ENCODE measurements at places on chromosomes 4 and X.
A peak's percentile ranks its signal among the peaks of the same experiment; 100 is the strongest.

DNA sequence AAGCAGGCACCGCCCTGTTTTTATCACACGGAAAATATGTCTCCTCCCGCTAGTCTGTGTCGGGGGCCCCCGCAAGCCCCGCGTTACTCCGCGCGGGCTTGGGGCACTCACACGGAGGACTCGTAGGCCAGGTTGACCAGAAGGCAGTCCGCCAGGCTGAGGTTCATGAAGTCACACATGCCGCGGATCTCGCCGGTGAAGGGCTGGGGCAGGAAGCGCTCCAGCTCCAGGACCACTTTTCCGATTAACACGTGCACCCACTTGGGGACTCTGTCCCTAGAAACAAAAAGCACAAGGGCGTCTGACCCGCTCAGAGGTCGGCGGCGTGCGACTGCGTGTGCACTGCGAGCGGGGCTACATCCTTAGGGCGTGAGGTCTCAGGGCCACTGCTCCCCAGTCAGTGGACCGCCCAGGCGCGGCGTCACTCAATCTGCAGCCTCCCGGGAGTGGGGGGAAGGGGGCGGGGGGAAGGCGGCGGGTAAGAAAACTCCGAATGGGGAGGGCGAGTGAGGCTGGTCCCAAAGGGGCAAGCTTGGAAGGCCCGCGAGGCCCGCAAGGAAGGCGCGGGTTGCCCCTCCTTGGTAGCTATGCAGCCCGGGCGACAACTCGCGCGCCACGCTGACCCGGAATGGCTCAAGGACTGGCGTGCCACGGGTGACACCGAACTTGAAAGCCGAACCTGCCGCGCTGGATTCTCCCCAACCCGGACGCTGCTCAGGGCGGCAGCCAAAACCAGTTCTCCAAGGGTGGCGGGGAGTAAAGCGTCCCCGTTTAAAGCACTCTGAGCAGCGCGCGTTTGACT, 722 bp downstream of the NAAA start:
- DNase-seq: peak; percentile 42

- DNase-seq: no peak
These were observed 328.2 kb downstream of the DTHD1 start for GRCh38 chr4:36609661-36610060.

- DNase-seq: no peak
These were observed 49.4 kb downstream of the UGT2B10 start for GRCh38 chr4:68865188-68865638.

GRCh38 chr4:113618205-113618604, 143.3 kb downstream of the CAMK2D start:
- no peak for DNase-seq

DNA sequence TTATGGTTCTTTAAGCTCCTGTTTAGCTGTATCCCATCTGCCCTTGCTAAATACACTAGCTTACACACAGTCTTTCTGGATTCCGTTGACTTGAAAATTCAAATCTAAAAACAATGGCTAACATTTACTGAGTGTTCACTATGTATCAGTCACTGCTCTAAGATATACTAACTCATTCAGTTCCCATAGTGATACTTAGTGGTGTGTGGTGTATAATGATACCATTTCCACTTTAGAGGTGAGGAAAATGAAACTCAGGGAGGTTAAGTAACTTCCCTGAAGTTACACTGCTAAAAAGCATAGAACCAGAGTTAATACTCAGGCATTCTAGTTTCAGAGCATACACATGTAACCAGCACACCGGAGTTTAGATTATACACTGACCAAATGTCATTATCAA, 762.0 kb downstream of the GRID2 start:
- DNase-seq: no peak

DNA sequence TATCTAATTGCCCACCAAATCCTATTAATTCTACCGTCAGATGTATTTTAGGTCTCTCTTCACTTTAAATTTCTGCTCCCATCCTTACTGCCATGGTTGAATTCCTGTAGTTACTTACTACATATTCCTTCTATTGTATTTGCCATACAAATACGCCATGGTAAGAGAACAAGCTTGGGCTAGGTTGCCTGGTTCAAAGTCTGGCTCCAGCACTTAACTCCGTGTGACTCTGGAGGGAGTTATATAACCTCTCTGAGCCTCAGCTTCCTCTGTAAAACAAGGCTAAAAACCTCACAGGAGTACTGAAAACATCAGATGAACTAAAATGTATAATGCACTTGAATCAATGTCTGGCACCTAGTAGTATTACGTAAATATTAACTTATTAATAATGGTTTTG, 260.3 kb upstream of the RPS6KA3 start:
- no peak for DNase-seq

- DNase-seq: no peak
These were observed 202.7 kb downstream of the BANK1 start for GRCh38 chr4:101993002-101993841.

GRCh38 chr4:108519208-108519833, 101.1 kb upstream of the RPL34 start:
- DNase-seq: no peak

DNA sequence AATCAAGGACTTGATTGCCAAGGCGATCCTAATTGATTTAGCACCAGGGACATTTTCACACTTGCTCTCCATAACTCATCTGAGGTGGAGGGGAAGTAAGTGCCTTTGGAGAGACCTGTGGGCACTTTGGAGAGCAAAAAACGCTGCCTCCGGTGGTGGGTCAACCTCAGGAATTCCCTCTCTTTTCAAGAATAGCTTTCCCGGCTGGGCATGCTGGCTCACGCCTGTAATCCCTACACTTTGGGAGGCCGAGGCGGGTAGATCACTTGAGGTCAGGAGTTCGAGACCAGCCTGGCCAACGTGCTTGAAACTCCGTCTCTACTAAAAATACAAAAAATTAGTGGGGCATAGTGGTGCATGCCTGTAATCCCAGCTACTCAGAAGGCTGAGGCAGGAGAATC, 49.2 kb downstream of the PRPS1 start:
- no peak for DNase-seq

- DNase-seq: no peak
These were observed 298.1 kb upstream of the TRPC5 start for GRCh38 chrX:112380541-112381278.

GRCh38 chr4:38818441-38818976, 13.9 kb upstream of the TLR1 start:
- no peak for DNase-seq

- DNase-seq: no peak
These were observed 80.0 kb downstream of the GLRA3 start for GRCh38 chr4:174749091-174749490.

- no peak for DNase-seq
These were observed 6.3 kb upstream of the KCNIP4 start for GRCh38 chr4:21954916-21955315.

DNA sequence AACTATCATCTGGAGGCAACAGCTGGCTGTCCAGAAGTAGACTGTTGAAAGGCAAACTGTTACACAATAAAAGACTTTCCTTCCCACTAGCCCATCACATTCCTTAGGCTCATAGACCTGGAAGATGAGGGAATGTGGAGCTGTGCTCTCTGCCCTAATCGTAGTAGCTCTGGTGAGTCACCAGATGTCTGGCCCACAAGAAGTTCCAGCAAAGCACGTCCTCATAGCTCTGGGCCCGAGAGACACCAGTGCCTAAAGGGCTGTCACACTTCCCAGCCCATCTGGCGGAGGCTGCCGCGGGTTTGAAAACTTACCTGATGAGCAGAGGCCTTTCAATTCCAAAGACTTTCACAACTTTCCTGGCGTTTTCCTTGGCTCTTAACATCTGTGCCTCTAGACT, 81.7 kb upstream of the STOX2 start:
- DNase-seq: no peak

- no peak for DNase-seq
These were observed 107.3 kb downstream of the SCLT1 start for GRCh38 chr4:128986019-128986418.
